ENCODE measurements at places on chromosomes 7 and 10. TPM values are rescaled to one million over a fixed set of nuclear protein-coding genes. Genes with fewer than 3 reads are reported as not detected.

PROSER2 gene
- total RNA-seq = 0.97 TPM

CNPY4 gene
- 9.5 TPM for total RNA-seq

PIP gene
- total RNA-seq = not detected

PPP1R3C gene
- 135 TPM for total RNA-seq

KLHDC10 gene
- total RNA-seq = 24.1 TPM

SHTN1 gene
- 2.6 TPM for total RNA-seq

CRYGN gene
- total RNA-seq = 0.43 TPM

ENKUR gene
- total RNA-seq = not detected

LIPF gene
- not detected for total RNA-seq

POLR1F gene
- total RNA-seq = 6.4 TPM

CYP3A4 gene
- total RNA-seq = 0.70 TPM

RNF32 gene
- total RNA-seq = 0.38 TPM

IGFBP3 gene
- total RNA-seq = 52.3 TPM

GRCh38 chr10:100043344-100043743 lies 33.6 kb upstream of the DNMBP start:
- no peak for DNase-seq

- no peak for DNase-seq
Measured at GRCh38 chr10:30041196-30042105, 17.9 kb downstream of the JCAD start.

DNA sequence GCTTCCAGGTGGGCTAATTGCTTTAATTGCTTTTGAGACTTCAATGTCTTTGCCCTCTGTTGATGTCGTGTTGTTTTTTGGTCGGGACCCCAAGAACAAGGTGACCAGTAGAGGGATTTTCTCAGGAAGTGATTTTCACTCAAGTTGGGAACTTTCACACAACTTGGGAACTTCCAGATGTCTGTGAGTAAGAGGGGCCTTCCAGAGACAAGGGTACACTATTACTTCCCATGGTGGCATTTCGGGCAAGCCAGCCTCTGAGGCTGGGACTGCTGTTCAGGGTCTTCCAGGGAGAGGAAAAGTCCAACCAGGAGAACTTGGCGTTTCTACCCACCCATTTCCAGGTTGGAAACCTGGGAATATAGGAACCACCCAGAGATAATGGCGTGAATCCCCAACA lies 170.0 kb upstream of the CDCA7L start:
- DNase-seq = no peak

- DNase-seq = no peak
Measured at GRCh38 chr7:52498366-52498765, 537.1 kb upstream of the POM121L12 start.

DNA sequence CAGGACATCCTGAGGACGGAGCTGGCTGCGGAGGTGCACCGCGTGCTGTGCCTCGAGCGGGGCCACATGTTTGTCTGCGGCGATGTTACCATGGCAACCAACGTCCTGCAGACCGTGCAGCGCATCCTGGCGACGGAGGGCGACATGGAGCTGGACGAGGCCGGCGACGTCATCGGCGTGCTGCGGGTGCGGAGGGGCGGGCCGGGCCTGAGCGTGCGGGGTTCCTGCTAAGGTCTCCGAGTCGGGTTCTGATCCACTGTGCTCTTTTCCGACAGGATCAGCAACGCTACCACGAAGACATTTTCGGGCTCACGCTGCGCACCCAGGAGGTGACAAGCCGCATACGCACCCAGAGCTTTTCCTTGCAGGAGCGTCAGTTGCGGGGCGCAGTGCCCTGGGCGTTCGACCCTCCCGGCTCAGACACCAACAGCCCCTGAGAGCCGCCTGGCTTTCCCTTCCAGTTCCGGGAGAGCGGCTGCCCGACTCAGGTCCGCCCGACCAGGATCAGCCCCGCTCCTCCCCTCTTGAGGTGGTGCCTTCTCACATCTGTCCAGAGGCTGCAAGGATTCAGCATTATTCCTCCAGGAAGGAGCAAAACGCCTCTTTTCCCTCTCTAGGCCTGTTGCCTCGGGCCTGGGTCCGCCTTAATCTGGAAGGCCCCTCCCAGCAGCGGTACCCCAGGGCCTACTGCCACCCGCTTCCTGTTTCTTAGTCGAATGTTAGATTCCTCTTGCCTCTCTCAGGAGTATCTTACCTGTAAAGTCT lies 10.4 kb downstream of the ATG9B start:
- peak; percentile 85 for DNase-seq

DNA sequence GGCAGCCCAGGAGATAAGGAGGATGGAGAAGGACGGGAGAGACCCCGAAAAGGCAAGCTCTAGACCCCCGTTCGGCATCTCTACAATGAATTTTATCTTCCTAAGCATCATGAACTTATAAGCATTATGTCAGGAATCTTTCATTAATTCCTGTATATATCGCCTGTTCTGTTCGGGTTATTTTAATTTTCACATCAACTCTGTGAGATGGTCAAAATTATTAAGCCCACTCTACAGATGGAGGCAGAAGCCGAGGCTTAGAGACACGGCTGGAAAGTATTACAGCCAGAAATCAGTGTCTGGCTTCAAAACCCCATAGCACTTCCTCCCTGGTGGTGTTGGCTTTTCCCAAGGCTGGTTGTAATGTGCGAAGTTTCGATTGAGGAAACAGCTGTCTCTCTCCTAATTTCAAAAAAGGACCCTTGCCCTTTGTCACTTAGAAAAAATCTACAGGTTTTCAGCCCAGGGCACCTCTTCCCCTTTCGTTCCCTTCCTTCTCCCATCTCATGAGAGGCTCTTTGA lies 1.5 kb upstream of the GRM8 start:
- no peak for DNase-seq

GRCh38 chr7:100543586-100543985 lies 4.6 kb downstream of the AGFG2 start:
- DNase-seq = no peak

- no peak for DNase-seq
Measured at GRCh38 chr7:29956487-29956836, 33.1 kb downstream of the SCRN1 start.

GRCh38 chr7:94183289-94183749 lies 179.2 kb upstream of the BET1 start:
- DNase-seq = peak; percentile 36

DNA sequence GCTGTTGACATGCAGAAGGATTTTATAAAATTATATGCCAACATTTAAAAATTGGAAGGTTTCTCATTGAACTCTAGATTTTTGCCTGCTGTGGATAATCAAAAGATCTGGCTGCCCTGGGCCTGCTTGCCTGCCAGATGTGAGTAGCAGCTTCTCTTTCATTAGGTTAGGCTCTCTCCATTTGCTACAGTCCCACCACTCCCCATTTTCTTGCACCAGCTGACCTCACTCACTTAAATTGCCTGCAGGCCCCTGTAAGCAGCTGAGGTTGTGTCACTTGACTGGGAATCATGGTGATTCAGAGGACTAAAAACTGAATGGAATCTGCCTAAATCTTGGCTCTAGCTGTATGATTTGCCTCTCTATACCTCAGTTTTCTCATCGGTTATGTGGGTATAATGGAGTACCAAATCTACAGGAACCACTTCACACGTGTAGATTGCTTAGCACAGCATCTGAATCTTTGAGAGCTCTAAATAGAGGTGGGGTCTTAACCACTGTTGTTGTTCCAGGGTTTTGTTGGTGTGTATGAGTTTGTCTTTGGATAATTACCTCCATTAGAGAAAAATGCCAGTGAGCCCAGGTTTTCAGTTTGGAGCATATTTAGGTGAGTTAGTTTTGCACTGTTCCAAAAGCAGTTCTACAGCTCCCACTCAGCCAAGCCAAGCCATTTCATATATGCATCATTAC lies 18.6 kb upstream of the RAPGEF5 start:
- no peak for DNase-seq

GRCh38 chr10:17144032-17144431 lies 14.4 kb upstream of the CUBN start:
- DNase-seq = no peak

GRCh38 chr7:95577137-95577536 lies 19.2 kb downstream of the PDK4 start:
- no peak for DNase-seq

- DNase-seq = no peak
Measured at GRCh38 chr7:51318886-51319579, 2.4 kb upstream of the COBL start.

DNA sequence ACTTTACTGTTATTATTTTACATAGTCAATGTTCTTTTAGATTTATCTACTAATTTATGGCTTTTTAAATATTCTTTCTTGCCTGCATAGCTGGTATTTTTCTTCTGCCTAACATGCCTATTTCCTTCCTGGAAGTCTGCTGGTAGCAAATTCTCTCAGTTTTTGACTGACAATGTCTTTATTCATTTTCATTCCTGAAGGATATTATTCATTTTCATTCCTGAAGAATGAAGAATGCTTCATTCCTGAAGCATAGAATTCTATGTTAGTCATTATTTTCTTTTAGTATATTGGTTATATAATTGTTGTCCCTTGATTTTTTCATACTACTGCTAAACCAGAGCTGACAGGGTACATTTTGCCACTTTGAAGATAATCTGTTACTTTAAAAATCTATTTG lies 41.8 kb downstream of the TMEM168 start:
- DNase-seq = no peak

- no peak for DNase-seq
Measured at GRCh38 chr7:47581438-47581803, 490 bp downstream of the TNS3 start.

DNA sequence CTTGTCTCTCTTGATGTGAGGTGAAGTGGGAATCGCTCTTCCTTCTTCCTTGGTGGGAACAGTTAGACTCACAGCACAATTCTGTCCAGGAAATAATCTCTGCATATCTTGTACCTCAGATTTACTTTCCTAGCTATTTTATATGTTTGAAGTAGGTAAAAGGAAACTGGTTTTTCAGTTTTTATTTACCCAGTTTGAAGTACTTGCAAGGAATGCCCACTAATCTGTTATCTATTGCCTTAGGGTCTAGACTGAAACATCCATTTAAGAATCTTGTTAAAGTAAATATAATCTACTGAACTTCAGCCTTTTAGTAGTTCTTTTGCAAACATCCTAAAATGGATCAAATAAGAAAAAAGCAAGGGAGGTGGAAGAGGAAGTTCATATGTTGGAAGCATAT lies 229.8 kb downstream of the KCND2 start:
- no peak for DNase-seq

GRCh38 chr7:150373049-150373801 lies 4.6 kb downstream of the REPIN1 start:
- no peak for DNase-seq

GRCh38 chr7:100493476-100494264 lies 9.9 kb downstream of the NYAP1 start:
- DNase-seq = peak; percentile 69

DNA sequence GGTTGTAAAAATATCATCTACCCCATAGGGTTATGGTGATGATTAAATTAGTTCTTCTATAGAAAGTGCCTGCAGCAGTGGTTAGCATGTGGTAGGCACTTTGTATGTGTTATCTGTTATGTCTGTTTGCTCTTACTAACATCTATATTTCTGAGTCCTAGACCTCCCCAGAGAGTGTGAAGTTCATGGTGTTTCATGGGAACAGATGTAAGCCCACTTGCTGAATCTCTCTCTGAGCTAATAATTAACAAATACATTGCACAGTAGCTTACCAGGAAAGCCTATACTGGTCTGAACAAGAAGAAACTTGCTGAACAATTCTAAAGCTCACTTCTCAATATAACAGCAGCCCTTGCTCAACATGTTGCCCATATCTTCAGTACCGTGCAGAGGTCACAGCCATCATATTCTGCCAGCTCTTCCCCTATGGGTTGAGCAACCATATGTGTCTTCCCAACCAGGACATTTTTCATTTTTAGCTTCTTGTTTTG lies 100.1 kb downstream of the NPSR1 start:
- DNase-seq = no peak

GRCh38 chr7:135708041-135708440 lies 19.9 kb downstream of the SLC13A4 start:
- no peak for DNase-seq

DNA sequence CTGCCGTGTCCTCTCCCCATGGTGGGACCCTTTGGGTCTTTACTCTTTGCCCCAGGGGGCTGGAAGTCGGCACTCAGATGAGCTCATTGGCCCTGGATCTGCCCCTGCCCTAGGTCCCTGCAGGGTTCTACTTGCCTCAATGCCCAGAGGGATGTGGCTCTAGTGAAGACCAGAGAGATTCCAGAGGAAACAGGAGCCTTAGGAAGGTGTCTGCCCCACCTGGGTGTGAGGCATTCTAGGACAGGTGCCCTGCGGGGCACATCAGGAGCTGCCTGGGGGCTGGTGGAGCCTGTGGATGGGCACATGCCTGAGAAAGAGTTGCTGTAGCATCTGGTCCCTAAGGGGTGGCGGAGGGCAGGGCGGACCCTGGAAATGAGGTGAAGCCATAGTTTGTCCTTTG lies 128.6 kb downstream of the ADCY1 start:
- no peak for DNase-seq

GRCh38 chr10:32256613-32257437 lies 90.1 kb downstream of the EPC1 start:
- peak; percentile 74 for DNase-seq

GRCh38 chr10:34762603-34763299 lies 52.3 kb downstream of the PARD3 start:
- no peak for DNase-seq

DNA sequence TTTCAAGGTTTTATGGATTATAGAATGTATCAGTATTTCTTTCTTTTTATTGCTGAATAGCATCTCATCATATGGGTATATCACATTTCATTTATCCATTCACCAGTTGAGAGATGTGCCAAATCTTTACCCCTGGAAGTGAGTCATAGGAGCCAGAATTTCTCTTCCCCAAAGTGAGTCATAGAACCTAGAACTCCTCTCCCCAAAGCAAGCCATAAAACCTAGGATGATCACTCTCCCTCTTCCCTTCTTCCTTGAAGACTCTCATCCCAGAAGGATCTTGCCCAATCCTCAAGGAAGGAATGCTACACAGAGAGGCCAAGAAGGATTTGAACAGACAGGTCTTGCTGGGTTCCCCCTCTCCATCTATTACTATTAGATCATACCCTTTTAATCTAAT lies 199.9 kb downstream of the EVX1 start:
- DNase-seq = no peak

DNA sequence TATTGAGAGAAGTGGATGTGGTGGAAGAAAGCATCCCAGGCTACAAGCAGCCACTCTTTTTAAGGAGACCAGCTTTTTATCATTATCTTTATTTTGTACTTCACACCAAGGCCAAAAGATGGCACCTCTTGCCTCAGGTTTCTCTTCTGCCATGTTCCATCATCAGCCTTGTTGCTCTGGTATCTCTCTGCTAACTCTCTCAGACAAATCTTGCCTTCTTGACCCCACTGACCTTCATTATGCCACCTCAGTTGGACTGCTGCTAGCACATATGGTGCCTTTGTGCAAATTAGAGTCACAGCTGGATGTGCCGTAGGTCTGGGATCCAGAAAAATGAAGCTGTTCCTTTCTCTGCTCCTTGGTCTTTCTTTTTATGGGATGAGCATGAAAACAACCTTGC lies 47.1 kb upstream of the DYNC1I1 start:
- DNase-seq = no peak

DNA sequence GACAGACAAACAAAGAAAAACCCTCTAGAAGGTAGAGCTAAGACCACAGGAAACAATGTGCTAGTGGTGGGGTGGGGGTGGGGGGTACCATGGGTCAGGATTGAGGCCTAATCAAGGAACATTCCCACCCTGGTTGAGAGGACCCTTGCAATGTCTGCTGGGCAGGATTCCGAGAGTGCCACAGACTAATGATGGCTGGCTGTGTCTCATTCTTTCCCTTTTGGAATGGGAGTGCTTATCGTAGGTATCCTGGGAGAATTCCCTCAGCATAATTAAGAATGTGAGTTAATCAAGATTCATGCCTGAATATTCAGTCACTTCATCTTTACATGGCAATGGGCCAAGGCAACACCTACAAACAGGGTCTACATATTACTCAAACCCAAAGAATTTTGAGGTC lies 14.7 kb upstream of the MTPN start:
- no peak for DNase-seq

GRCh38 chr10:132735923-132736391 lies 50.0 kb downstream of the NKX6-2 start:
- DNase-seq = no peak
